Suppressor macrophage treated with lipopolysaccharide for 4 hours (primary cell): ENCODE measurements at places on chromosomes 2 and 18.

DNA sequence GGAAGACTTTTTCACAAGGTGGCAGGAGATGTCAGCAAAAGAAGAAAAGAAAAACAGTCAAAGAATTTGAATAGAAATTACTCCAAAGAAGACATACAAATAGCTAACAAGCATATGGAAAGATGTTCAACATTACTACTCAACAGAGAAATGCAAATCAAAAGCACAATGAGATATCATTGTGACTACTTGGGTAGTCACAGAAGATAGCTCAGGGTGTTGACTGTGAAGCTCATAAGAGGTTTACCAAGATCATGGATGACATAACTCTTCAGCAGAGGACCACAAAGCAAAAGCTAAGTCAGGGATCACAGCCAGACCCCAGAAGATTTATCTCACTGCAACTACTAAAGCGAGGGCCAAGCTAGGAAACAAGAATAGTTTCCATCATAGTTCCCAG, 53.0 kb upstream of the TANK start:
- no peak for DNase-seq

DNA sequence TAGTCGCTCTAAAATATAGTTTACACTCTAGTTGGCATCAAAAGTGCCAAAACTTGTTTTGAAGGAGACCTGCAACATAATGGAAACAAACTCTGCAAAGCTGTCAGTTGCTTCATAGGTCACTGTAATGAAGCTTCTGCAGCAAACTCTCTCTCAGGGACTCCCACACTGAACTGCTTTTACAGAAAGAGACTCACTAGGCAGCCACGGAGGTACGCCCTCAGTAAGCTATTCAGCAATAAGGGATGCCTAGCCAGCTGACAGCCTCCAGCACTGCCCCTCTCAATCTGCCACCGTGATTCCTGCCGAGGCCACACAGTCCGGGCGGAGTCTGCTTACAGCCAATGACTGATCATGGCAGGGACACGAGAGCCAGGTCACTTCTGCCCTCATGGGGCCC, 51.1 kb downstream of the COLEC12 start:
- DNase-seq, result no peak

GRCh38 chr18:59303656-59304195, 14.7 kb downstream of the CPLX4 start:
- no peak for DNase-seq

DNA sequence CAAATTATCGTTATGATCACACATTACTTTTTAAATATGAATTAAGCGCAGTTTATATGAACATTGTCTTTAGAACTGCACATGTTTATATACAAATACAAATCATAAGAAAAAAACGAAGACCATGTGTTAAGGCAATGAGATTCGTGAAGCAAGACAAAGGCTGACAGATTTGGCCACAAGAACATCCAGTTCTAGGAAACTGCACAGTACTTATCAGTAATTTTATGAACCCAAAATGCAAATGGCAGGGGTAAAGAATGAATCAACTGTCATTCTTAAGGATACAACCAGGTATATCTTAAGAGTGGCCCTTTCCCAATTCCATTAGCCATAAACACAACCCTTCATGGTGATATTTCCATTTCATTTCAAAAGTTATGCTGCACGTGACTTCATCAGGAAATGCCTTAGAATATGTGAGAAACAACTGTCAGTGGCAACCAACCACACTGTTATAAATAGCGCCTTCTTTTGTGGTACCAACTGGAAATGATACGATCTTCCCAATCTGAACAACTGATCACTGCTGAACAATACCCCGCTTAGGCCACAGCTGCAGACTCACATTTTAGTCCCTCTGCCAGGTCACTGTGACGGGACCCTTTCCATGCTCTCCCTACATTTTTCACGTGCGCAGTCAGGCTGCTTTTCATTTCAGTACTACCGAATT, 144.9 kb downstream of the L3MBTL4 start:
- no peak for DNase-seq

DNA sequence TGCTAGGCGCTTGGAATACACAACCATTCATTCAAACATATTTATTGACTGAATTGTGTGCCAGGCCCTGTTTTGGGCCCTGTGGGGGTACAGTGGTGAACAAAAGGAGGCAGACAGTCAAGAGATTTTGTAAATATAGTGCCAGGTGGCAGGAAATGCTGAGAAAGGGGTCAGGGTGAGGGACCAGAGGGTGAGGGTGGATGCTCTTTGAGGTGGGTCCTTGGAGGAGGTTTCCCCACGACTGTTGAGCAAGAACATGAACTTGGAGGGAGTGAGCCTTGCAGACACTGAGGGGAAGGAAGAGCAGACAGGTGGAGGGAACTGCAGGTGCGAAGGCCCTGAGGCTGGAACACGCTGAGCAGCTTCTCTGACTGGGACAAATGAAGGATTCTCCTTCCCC, 40.7 kb downstream of the ODC1 start:
- DNase-seq, result no peak

GRCh38 chr2:152493417-152493816, 158.4 kb downstream of the FMNL2 start:
- no peak for DNase-seq
